Activated effector memory CD4-positive, alpha-beta T cell treated with Interleukin-2 at 50 U/mL for 16 hours (primary cell): ENCODE measurements at places on chromosomes 13 and 19.

DNA sequence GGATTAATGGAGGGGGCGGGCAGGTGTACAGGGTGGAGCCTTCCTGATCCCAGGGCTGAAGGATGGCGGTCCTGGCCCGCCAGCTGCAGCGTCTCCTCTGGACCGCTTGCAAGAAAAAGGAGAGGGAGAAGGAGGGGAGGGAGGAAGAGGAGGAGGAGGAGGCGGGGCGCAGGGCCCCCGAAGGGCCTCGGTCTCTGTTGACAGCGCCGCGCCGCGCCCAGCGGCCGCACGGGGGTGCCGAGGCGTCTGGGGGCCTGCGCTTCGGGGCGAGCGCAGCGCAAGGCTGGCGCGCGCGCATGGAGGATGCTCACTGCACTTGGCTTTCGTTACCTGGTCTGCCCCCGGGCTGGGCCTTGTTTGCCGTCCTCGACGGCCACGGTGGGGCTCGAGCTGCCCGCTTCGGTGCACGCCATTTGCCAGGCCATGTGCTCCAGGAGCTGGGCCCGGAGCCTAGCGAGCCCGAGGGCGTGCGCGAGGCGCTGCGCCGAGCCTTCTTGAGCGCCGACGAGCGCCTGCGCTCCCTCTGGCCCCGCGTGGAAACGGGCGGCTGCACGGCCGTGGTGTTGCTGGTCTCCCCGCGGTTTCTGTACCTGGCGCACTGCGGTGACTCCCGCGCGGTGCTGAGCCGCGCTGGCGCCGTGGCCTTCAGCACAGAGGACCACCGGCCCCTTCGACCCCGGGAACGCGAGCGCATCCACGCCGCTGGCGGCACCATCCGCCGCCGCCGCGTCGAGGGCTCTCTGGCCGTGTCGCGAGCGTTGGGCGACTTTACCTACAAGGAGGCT lies at the start of gene PPM1N:
Gene PPM1N, plus strand, starts transcription at position 33 of the 785 bp plus-strand sequence. Its CDS starts 30 bp downstream, at position 63.
- DNase-seq = peak; percentile 59

DNA sequence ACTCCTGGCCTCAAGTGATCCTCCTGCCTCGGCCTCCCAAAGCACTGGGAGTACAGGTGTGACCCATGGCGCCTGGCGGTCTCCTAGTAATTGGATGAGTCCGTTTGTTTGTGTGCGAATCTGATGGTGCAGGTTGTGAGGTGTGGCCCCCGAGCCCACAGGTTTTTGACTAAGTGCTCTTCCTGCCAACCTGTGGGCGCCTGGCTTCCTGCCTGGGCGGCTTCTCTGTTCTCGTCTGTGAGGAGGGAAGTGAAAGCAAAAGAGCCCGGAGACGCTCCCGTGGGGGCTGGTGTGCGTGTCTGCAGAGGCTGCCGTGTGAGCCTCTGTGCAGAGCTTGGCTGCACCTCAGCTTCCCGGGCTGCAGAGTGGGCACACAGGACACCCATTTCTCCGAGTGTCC lies 10.0 kb downstream of the ARHGAP45 start:
- peak; percentile 91 for DNase-seq

- no peak for DNase-seq
Measured at GRCh38 chr19:48633148-48634035, 3.8 kb downstream of the DBP start.

DNA sequence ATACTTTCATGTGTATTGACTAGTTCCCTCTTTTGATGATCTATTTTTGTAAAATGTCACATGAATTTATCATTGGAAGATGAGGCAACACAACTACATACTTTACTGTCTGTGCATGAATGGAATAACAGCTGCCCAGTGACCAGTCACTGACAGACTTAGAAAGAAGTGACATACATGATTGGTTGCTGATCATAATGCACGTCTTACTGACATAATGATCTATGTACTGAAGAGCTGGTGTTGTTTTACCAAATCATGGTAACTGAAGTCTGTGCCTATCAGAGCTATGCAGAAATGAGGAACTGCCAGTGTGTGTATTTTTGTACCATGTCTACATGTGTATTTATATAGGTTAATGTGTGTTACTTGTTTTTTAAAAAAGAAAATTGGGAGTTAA lies 26.5 kb downstream of the GPR18 start:
- no peak for DNase-seq

DNA sequence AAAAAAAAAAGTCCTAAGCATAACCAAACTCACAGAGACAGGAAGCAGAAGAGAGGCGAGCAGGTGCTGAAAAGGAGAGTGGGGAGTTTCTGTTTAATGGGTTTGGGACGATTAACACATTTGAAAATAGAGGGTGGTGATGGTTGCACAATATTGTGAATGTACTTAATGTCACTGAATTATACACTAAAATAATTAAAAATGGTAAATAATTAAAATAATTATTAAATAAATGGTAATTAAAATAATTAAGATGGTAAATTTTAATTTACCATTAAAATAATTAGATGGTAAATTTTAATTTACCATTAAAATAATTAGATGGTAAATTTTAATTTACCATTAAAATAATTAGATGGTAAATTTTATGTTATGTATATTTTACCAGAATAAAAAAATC lies 74.8 kb upstream of the XPO4 start:
- DNase-seq = no peak

- DNase-seq = no peak
Measured at GRCh38 chr13:91563799-91564198, 165.4 kb downstream of the GPC5 start.

DNA sequence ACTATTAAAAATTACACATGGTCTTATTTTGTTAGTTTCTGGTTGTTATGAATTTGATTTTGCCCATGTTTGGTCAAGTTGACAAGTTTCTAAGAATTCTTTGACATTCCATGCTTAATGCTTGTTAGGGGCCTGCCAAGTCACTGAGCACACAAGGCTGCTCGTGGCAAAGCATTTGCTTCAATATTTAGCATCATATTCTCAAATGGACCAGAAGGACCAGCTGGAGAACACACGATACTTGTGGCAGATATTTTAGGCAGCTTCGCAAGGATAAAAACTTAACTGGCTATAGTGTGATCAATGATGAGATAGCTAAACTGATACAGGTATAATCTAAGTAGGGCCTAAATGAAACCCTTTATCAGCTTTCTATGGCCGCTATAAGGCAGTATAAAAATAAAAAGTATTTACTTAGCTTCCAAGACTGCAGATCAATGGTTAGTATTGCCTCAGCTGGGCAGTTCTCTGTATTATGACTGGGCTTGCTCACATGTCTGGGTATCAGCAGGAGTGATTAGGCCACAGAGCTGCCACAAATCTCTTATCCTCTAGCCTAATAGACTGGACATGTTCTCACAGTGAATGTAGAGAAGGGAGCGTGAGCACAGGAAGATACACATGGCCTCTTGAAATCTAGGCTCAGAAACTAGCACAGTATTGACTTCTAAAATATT lies 155.9 kb upstream of the SPRY2 start:
- no peak for DNase-seq

DNA sequence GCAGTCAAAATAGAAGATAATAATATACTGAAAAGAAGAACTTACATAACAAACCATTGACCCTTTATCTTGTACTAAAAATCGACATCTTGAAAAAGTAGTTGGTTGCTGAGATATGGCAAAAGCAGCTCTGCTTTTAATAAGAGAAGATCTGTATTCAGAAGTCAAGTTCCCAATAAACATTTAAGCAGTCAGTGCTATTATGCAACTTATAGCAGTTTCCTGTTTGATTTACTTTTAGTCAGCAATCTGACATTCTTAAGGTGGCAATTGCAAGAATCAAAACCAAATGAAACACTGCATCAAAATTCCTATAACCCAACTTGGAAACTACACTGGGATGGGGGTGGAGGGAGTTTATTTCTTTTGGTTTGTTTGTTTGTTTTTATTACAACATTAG lies 165.5 kb downstream of the TBC1D4 start:
- DNase-seq = no peak

DNA sequence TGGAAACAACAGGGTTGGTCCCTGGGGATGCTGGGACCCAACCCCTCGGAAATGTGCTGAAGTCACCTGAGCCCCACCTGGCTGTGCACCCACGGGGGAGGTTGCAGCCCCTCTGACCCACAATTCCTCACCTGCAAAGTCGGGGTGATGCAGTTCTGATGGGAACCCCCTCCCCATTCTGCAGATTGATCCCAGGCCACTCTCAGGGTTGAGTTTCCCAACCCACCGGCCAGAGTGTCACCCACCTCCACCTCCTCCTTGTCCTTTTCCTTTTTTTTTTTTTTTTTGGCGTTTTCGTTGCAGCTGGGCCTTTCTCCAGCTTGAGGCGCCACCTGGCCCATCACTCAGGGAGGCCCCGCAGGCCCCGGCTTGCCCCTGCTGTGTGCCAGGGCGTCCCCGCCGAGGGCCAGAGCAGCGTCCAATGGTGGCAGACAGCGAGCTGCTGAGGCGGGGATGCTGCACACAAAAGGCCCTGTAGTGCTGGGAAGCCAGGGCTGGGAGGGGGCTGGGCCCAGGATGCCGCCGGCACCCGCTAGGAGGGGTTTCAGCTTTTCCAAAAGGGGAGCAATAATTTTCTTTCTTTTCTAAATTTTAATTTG lies 4.6 kb downstream of the PIK3R2 start:
- DNase-seq = no peak

DNA sequence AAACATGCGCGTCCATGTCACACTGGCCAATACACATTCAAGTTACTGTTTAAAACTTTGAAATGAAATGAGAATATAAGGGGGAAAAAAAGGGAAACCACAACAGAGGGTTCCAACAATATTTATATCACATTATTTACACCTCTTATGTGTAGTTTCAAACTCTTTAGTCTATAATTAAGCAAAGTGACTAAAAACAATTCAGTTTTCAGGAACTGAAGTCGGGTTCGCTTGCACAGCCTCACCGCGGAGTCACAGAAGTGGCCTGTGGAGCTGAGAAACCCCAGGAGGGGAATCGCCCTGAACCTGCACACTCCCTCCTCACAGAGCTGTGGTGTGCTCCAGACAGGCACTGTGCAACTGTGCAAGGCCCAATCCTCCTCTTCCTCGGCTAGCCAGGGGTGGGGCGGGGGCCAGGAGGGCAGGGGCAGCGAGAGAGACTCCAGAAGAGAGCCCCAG lies 75.9 kb downstream of the STK24 start:
- DNase-seq = no peak

DNA sequence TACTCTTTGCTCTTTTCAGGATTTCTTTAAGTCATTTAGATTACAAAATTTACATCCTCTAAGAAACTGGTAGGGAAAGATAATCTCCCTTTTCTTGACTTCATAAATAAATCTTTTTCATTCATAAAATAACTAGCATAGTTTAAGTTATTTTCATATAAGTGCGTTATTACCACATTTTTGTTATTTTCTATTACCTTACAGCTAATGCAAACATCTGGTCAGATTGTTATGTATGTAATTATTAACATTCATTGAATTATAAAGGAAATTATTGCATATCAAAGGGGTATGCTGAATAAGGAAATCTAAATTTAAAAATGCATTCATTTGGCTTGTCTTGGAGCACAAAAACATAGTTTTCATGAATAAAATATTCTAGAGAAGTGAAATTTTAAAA lies 55.3 kb upstream of the SLITRK1 start:
- DNase-seq = no peak

GRCh38 chr13:80245162-80245733 lies 95.7 kb downstream of the SPRY2 start:
- DNase-seq = no peak

- DNase-seq = no peak
Measured at GRCh38 chr13:112893207-112893569, 75.8 kb upstream of the MCF2L start.

GRCh38 chr19:37217480-37217774 lies 587 bp upstream of the ZNF383 start:
- DNase-seq = no peak

DNA sequence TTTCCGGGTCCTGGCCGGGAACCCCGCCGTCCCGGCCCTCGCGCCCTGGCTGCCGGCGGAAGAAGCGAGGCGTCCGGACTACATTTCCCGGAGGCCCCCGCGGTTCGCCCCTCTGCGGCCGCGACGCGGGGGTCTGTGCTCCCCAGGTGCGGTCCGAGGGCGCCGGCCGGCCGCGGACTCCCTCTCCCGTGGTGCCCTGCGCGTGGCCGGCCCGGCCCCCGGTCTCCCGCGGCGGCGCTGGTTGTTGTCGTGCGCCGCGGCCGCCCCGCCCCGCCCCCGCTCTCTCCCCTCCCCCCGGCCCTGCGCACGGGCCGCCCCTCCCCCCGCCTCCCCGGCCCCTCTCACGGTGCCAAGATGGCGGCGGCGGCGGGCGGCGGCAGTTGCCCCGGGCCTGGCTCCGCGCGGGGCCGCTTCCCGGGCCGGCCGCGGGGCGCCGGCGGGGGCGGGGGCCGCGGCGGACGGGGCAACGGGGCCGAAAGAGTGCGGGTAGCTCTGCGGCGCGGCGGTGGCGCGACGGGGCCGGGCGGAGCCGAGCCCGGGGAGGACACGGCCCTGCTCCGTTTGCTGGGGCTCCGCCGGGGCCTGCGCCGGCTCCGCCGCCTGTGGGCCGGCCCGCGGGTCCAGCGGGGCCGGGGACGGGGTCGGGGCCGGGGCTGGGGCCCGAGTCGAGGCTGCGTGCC lies at the start of gene KMT2B:
Gene KMT2B, plus strand, starts transcription at position 339 of the 680 bp plus-strand sequence. Its CDS starts 16 bp downstream, at position 355.
- no peak for DNase-seq

- DNase-seq = no peak
Measured at GRCh38 chr13:44171156-44171555, 202.5 kb upstream of the SERP2 start.

DNA sequence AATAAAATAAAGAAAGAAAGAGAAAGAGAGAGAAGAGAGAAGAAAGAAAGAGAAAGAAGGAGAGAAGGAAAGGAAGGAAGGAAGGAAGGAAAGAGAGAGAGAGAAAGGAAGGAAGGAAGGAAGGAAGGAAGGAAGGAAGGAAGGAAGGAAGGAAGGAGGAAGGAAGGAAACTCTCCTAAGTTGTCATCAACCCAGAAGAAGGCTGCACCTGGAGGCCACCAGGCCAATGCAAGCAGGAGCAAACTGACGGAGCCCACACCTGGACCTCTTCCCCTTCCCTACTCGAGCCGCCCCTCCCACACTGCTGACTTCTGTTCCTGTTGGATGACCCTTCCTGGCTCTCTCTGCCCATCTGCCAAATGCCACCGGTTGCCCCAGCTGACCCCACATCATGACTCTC lies 8.7 kb downstream of the ACER1 start:
- DNase-seq = no peak

GRCh38 chr13:40170091-40170490 lies 496.4 kb downstream of the FOXO1 start:
- DNase-seq = no peak

GRCh38 chr13:67075239-67075638 lies 154.9 kb downstream of the PCDH9 start:
- no peak for DNase-seq
